ENCODE measurements at places on chromosomes 5 and 9.

GRCh38 chr9:13786131-13786530 lies 506.6 kb upstream of the MPDZ start:
- DNase-seq: no peak

GRCh38 chr5:147073098-147073497 lies 161.7 kb upstream of the STK32A start:
- DNase-seq: no peak

GRCh38 chr9:133426011-133426410 lies 3.8 kb downstream of the ADAMTS13 start:
- DNase-seq: no peak

GRCh38 chr5:75438722-75439121 lies 72.7 kb downstream of the CERT1 start:
- no peak for DNase-seq

- DNase-seq: no peak
Measured at GRCh38 chr5:58475404-58475803, 15.5 kb upstream of the PLK2 start.

- no peak for DNase-seq
Measured at GRCh38 chr5:179131321-179131835, 71.2 kb downstream of the ZNF354C start.

GRCh38 chr9:116693233-116693731 lies 6.2 kb downstream of the TRIM32 start:
- no peak for DNase-seq

GRCh38 chr5:141517312-141517711 lies 28.4 kb downstream of the PCDHGC5 start:
- no peak for DNase-seq

GRCh38 chr9:135519179-135519971 lies 1.9 kb upstream of the LCN1 start:
- DNase-seq: no peak

DNA sequence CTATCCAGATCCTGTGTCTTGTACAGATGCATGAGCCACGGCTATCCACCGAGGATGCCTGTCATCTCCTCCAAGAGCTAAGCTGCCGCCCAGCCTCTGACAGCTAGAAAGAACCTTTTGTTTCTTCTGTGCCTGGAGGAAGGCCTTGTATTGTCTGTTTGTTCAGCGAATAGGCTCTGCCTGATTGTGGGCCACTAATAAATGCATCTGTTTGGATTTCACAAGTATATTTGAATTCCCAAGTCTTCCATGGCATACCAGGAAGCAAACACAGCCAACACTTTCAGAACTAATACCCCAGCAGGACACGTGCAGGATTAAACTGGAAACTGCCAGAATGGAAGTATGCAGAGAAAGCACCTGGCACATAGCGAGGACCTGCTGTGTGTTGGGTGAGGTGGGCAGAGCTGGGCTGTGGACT lies 92.7 kb upstream of the NEURL1B start:
- DNase-seq: no peak

DNA sequence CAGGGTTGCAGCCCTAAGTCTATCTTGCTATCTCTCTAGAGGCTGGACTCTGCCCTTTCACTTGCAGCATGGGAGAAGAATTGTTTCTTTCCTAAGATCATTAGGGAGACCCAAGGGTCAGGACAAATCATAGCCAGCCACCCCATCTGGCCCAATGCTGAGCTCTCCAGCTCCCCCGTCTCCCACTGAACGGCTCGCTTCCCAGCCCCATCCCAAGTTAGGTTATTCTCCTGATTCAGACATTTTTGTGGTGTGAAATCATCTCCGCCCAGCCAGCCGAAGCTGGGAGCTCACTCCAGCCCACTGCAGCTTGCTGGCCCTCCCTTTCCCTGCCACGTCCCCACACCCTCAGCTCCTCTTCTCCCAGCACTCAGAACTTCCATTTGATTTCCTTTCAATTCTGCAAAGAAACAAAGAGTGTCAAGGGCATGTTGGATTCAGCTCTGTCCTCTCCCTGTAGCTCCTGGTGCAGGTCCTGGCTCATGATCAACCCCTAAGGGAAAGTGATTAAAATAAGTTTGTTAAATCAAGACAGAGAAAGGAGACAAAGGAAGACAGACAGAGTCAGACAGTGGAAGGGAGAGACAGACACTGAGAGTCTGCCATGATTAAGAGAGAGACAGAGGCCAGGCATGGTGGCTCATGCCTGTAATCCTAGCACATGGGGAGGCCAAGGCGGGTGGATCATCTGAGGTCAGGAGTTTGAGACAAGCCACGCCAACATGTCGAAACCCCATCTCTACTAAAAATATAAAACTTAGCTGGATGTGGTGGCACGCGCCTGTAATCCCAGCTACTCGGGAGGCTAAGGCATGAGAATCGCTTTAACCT lies 12.6 kb upstream of the SPARC start:
- no peak for DNase-seq

- no peak for DNase-seq
Measured at GRCh38 chr5:22473886-22474285, 379.3 kb downstream of the CDH12 start.
